Heart right ventricle (tissue), 16 donors: ENCODE measurements at places on chromosomes 2 and 18. TPM values are rescaled to one million over a fixed set of nuclear protein-coding genes. Genes with fewer than 3 reads are reported as not detected.

DNA sequence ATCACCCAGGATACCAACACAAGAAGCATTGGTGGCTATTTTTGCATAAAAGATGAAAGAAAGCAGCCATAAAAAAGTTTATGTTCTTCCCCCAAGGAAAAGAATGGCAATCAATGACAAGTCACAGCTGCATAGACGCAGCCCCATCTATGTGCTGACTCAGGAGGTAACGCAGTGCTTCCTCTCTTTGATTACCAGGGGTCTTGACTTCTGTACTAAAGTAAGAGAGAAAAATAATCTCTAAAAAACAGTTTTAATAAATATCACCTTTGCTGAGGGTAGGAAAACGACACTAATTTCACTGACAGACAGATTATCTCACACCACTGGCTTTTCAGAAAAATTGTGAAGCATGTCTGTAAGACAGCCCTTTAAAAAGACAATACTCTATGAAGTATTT lies 33.9 kb upstream of the EVA1A start:
- no peak for DNase-seq

DNA sequence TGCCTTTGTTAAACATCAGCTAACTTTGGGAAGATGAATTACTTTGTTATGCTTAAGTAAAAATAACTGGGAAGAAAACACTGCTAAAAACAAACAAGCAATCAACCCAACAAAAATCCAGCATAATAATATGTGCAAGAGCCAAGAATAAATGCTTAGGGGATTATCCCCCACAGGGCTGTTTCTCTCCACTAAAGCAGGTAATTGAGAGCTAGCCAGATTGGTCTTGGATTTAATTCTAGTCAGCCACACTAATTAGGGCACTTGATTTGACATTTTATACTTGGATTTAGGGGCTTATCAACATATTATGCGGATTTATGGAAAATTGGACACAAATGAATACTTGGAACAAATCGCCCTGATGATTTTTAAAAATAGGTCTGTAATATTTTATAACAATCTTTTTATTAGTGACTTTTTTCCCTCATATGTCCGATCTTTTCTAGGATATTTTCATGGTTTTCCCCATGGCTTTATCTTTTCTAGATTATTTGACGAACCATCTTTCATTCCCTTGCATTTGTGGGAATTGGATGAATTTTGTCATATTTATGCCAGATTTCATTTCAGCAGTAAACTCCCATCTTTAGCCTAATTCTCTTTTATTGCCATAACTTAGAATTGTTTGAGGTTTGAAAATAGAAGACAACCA lies 199.1 kb upstream of the NXPH2 start:
- no peak for DNase-seq

DNA sequence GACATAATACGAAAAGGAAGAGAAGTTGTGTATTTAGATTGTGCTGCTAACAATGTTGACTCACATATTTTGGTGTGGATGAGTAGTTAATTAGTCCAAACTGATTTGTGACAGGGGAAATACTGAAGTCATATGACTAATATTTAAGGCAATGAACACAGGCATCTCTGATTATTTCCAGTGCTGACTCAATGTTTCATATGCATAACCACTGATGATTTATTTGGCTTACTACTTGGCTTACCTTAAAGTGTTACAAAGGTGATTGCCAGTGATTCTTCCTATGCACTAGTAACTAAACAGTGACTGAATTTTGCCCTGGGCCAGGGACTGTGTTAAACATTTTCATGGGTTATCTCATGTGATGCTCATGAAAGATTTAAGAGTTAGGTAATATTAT lies 722.6 kb downstream of the METTL4 start:
- DNase-seq: no peak

DNA sequence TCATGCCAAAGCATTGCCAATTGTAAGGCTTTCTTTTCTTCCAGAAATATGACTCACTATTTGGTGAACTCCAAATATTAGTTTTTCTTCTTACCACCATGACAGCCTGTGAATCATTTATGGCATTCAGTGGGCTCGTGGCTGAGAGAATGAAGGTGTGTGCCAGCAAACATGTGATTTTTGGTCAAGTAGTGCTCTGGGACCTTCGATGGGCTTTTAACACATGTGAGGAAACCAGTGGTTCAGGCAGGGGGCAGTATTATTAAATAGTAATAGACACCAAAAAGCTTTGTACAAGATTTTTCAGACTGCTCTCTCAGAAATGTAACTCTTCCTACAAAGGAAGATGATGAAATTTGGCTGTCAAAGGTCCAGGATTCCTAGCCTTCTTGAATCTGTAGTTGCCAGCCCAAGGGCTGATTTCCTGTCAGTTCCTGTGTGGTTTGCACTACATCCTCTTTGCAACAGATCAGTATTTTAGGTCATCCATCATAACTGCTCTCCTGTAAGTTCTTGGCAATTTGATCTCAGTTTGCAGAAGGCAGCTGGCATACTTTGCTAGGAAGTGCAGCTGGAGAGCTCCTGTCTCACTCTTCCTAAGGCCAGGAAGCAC lies 64.3 kb downstream of the BABAM2 start:
- DNase-seq: peak; percentile 51

DNA sequence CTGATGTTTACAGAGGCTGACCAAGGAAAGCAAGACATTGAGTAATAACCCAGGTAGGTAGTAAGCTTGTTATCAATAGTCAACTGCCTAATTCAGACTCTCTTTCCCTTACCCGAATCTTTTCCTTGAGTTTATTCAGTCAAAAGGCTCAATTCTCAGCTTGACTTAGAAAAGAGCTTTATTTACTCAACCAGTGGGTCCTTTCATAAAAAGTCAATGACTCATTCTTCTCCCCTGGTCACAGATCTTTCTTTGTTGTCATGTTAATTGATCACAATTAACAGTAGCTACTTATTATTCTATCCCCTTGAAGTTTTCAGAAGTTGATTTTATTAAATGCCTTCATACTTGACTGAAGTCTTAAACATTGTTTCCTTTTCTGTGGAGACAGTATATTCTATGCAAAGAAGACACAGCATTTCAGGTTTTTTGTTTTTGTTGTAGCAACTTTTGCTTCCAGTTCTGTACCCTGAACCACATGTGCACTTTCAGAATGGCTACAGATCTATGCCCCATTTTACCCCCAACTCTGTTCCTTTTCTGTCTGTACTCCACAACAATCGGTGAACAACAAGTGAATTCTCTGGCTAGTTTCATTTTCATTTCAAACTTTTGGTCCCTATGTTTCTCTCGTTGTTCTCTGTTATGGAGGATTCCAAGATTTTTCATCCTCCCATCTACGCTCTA lies 428.3 kb downstream of the NCKAP5 start:
- DNase-seq: no peak

DNA sequence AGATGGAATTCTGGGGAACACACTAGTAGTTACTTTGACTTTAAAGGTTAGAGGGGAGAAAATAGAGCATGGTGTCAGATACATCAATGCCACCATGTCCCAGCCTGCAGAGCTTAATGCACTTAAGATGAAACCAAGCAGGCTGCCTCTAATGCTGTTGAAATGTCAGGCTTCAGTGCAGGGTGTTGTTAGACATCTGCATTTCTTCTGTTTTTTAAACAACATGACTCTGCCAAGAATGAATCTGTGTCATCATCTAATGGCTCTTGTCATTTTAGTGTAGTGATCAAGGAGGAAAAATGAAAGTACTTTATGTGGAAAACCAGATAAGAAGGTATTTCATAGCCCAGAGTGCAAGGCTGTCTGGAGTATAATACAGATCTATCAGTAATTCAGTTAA lies 29.9 kb downstream of the LYPD1 start:
- no peak for DNase-seq

NYAP2 gene
- not detected for total RNA-seq
